AG08395 (cell line): ENCODE measurements at places on chromosomes 5 and 9.
A peak's percentile ranks its signal among the peaks of the same experiment; 100 is the strongest.

DNA sequence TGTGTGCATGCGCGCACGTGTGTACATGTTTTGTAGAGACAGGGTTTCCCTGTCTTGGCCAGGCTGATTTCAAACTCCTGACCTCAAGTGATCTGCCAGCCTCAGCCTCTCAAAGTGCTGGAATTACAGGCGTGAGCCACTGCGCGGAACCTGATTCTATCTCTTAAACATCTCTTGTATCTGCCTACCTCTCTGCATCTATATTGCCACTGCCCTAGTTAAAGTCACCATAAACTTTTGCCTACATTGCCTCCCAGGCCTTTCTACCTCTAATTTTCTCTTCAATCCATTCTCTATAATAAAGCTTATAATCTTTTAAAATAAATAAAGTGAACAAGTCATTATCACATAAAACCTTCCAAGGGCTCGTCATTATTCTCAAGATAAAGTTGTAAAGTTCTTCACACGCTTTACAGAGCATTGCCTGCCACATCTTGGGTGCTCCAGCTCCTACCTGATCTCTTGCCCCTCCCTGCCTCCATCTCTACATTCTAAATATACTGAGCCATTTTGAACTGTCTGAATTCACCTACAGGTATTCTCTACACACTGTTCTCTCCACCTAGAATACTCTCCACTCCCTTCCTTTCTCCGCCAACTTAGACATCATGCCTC is 15.0 kb downstream of the TRPM6 start:
- no peak for DNase-seq

GRCh38 chr5:16529306-16529705 is 63.7 kb upstream of the ZNF622 start:
- DNase-seq = no peak

- no peak for DNase-seq
These were observed 225.1 kb downstream of the MPDZ start for GRCh38 chr9:13054389-13054788.

DNA sequence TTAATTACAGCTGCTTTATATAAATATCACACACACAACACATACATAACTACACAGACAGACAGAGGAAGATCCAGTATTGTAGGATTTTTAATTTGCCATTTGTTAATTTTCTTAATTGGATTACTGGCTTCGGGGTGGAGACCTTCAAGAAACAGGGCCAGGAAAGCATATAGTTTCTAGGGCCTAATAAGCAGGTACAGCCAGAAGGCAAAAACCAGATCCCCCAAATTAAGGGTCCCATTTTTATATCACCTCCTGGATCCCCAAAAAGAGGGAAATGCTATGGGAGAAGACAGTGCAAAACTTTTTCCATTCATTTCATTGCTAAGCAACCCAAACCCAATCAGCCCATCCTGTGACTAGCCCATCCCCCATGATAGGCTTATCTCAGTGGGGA is 373.3 kb upstream of the FAM174A start:
- DNase-seq = no peak

- DNase-seq = no peak
These were observed 53.2 kb upstream of the FBXW11 start for GRCh38 chr5:172059661-172060100.

GRCh38 chr5:62413711-62414110 is 1.1 kb downstream of the IPO11 start:
- no peak for DNase-seq

DNA sequence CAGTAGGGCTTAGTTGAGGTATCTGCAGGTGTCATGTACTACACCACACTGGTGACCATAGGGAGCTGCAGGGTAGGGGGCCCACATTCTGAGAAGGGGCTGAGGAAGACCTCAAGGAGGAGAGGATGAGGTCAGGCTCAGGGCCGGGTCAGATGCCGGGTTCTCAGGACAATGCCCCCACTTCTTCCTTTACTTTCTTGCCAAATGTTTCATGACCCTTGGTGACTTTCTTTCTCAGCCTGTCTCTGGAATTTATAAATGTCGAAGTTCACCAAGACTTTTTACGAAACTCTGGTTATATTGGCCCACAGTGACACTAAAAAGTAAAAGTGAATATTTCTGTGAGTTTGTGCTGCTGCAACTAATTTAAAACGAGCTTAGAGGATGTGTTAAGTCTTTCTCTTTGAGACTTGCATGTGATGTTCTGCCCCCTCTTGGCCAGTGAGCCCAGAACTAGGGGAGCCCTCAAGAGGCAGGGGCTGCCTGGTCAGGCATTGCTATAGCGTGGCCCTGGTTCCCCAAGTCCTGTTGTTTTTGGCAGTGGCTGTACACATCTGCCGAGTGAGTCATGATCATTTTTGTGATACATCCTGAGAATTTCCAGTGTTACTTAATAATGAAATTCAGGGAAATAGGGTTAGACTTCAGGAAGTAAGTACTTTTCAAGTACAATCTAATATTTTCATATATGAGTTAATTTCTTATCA is 11.2 kb downstream of the ACO1 start:
- peak; percentile 84 for DNase-seq

GRCh38 chr5:76733049-76733417 is 17.1 kb downstream of the F2R start:
- no peak for DNase-seq

GRCh38 chr5:142063878-142064331 is 44.7 kb upstream of the NDFIP1 start:
- DNase-seq = peak; percentile 83

- DNase-seq = peak; percentile 77
These were observed 106.0 kb upstream of the MYO10 start for GRCh38 chr5:17042041-17042440.

DNA sequence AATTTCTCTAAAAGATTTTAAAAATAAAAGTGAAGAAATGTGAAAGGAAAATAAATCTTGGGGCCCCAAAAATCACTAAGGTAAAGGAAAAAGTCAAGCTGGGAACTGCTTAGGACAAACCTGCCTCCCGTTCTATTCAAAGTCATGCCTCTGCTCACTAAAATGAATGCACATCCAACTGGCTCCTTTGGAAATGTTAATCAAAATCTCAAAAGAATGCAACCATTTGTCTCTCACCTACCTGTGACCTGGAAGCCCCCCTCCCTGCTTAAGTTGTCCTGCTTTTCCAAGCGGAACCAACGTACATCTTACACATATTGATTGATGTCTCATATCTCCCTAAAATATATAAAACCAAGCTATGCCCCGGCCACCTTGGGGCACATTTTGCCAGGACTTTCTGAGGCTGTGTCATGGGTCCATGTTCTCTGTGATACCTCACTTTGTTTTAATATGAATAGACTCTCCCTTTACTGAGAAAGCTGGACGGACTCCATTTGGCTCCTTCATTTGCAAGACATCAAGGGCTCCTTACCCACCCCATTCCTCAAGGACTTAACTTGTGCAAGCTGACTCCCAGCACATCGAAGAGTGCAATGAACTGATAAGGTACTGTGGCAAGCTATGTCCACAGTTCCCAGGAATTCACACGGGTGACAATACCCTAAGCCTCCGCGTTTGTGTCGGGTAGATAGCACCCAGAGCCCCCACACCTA is 164.3 kb downstream of the SMC2 start:
- DNase-seq = no peak
